ENCODE measurements at places on chromosomes 3 and 15. TPM values are rescaled to one million over a fixed set of nuclear protein-coding genes. Genes with fewer than 3 reads are reported as not detected.

DZIP1L gene
- total RNA-seq = 40.2 TPM

STRA6 gene
- total RNA-seq = 1.9 TPM

TIMMDC1 gene
- total RNA-seq = 72.6 TPM

CMTM8 gene
- 6.3 TPM for total RNA-seq

RUBCN gene
- 168 TPM for total RNA-seq

GRCh38 chr3:42867138-42867537, 8.5 kb downstream of the CYP8B1 start:
- DNase-seq = no peak

DNA sequence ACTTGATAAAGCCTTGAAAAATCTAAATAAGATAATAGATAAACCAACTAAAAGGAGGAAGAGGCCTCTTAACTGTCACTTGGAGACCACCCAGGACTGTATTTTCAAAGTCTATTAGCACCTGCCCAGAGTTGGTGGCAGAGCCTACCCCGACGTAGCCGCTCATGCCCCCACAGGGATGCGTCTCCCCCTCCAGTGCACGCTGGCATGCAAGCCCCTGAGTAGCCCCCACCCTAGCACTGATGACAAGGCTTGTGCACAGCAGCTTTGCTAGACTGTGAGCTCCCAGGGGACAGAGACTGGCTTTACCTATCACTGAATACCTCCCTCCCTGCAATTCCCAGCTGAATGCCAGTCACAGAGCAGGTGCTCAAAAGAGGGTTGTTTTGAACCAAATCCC, 54.1 kb upstream of the HES1 start:
- no peak for DNase-seq

GRCh38 chr3:140093742-140094141, 158.8 kb downstream of the CLSTN2 start:
- DNase-seq = peak; percentile 39

GRCh38 chr15:66578286-66578875, 12.6 kb upstream of the LCTL start:
- no peak for DNase-seq

GRCh38 chr3:142152384-142152783, 3.0 kb upstream of the TFDP2 start:
- DNase-seq = no peak

DNA sequence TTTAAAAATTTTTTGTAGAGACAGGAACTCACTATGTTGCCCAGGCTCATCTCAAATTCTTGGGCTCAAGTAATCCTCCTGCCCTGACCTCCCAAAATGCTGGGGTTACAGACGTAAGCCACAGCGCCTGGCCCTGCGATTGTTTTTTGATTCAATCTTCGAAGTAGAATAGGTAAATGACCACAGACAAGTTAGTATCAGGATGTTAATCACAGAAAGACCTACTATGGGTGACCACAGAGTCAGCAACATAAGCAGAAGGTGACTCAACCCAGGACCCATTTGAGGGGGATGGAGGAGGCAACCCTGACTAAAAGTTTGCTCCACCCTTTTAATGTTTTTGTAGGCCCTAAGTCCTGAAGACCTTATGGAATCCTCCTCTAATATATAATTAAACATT, 10.0 kb upstream of the USP3 start:
- DNase-seq = no peak

GRCh38 chr3:65597952-65598413, 440.7 kb downstream of the MAGI1 start:
- no peak for DNase-seq

DNA sequence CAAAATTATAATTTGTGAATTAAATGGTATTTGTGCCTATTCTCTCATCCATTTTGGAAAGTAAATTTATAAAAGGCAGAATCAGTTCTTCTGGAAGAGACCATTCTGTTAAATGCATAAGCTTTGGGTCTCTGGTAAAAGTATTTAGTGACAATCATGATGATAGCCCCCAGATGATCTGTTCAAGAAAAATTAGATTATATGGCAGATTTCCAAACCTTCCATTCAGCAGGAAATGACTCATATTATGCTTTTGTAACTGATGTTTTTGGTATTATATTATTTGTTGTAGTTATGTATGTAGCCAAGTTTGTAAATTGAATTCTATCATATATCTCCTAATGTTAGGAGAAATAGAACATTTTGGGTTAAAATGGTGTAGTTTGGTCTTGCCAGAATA, 340.8 kb upstream of the DPH6 start:
- DNase-seq = no peak

GRCh38 chr3:186283651-186284348, 78.2 kb downstream of the DGKG start:
- DNase-seq = no peak

DNA sequence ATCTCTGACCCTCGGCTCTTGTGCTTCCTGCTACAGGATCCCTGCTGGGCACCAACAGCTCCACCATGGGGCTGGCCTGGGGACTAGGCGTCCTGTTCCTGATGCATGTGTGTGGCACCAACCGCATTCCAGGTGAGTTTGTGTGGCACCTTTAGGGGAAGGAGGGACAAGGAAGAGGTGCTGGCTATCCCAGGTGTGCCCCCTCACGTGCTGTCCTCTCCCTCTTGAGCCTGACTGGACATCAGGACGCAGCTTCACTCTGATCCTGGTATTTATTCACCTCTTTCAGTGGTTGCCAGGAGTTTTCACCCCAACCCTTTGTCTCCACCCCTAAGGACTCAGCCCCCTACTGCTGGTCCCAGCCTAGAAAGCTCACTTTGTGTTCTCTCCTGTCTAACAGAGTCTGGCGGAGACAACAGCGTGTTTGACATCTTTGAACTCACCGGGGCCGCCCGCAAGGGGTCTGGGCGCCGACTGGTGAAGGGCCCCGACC, 960 bp downstream of the THBS1 start:
- peak; percentile 48 for DNase-seq

- no peak for DNase-seq
Observed at GRCh38 chr3:122397201-122397600, 13.2 kb downstream of the FAM162A start.

- no peak for DNase-seq
Observed at GRCh38 chr15:65101891-65102708, 12.9 kb downstream of the UBAP1L start.

- no peak for DNase-seq
Observed at GRCh38 chr15:57506422-57506821, 85.3 kb upstream of the MYZAP start.

Measured in tibial nerve (tissue), 4 donors.